ENCODE measurements at places on chromosomes 12 and 14. TPM values are rescaled to one million over a fixed set of nuclear protein-coding genes. Genes with fewer than 3 reads are reported as not detected.

The HSPA2 gene
- total RNA-seq = 53.8 TPM

The KRT71 gene
- not detected for total RNA-seq

The GNB3 gene
- total RNA-seq = 0.37 TPM

The CCDC92 gene
- total RNA-seq = 27.9 TPM

The ZC2HC1C gene
- total RNA-seq = 4.6 TPM

The RGS6 gene
- total RNA-seq = 0.19 TPM

The JAG2 gene
- 34.0 TPM for total RNA-seq

The CRY1 gene
- total RNA-seq = 10.2 TPM

The FBXL14 gene
- 4.5 TPM for total RNA-seq

The GAS2L3 gene
- 0.97 TPM for total RNA-seq

The CCDC85C gene
- total RNA-seq = 5.8 TPM

The FOXM1 gene
- total RNA-seq = 0.52 TPM

The PTGER2 gene
- 0.26 TPM for total RNA-seq

The EPYC gene
- not detected for total RNA-seq

The SELPLG gene
- 1.5 TPM for total RNA-seq

Measured in psoas muscle (tissue), 8 donors.